ENCODE measurements at places on chromosomes 2 and 18.

GRCh38 chr2:181393472-181393871 is 63.7 kb upstream of the ITGA4 start:
- peak; percentile 67 for DNase-seq

- DNase-seq: no peak
Observed at GRCh38 chr2:71557321-71557720, 104.0 kb downstream of the DYSF start.

DNA sequence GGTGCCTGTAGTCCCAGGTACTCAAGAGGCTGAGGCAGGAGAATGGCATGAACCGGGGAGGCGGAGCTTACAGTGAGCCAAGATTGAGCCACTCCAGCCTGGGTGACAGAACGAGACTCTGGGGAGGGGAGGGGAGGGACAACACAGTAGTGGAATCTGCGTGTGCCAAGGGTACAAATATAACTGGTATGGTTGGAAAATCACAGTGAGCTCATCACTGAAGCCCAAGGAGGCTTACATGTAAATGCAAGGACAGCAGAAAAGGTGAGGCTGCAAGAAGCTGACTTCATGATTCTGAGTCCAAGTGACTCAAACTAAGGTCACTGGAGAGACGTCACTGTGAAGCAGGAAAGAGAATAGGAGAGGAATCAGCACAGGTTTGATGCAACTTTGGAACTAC is 9.2 kb downstream of the SEPTIN10 start:
- no peak for DNase-seq

GRCh38 chr2:220259662-220260061 is 632.2 kb downstream of the SLC4A3 start:
- no peak for DNase-seq

DNA sequence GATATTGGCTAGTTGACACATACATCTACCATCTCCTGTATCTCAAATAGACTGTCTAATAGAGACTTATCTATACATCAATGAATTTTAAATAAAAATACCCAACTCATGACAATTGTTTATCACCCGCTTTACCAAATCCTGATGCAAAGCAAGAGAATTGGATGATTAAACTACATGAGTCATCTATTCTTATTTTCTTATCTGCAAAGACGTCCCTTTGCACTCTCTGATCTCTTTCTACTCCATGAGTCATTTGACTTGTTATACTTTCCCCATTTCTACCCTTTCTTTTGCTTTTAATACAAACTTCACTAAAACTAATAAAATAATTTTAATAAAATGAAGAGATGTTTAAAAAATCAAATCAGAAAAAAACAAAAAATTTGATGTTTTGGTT is 261.7 kb upstream of the MAP2 start:
- no peak for DNase-seq

Measured in B cell (primary cell).